ENCODE measurements at places on chromosomes 4 and X.

DNA sequence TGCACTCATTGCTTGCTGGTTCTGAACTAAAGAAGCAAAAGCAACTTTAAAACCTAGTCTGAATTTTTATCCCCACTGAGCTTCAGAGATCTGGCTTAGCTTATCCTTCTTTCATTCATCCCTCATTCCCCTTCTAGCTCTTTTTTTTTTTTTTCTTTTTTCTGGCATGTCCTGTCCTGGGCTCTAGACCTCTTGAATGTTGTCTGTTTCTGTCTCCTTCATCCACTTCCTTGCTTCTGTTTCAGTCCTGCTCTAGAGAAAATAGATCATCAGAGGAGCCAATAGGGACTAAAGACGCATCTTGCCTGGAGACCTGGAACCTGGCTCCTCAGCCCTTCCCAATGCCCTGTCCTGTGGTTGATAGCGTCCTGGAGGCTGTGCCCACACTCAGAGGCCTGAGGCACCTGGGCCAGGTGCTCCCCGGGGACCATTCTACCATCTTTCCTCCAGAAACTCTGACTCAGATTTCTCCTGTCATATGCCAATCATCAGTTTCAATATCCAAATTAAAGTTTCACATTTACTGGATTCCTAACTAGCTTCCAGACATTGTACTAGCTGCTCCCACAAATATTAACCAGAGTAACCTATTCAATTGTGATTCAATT lies 115.7 kb upstream of the GATB start:
- no peak for DNase-seq

GRCh38 chrX:39491548-39492297 lies 606.0 kb downstream of the BCOR start:
- DNase-seq: no peak

- no peak for DNase-seq
Measured at GRCh38 chr4:150940123-150940522, 75.0 kb downstream of the LRBA start.

- DNase-seq: no peak
Measured at GRCh38 chr4:2296631-2297601, 35.0 kb upstream of the MXD4 start.

All from NCI-H1105 (cell line).